ENCODE measurements at places on chromosomes 1 and 21.
A peak's percentile ranks its signal among the peaks of the same experiment; 100 is the strongest.

DNA sequence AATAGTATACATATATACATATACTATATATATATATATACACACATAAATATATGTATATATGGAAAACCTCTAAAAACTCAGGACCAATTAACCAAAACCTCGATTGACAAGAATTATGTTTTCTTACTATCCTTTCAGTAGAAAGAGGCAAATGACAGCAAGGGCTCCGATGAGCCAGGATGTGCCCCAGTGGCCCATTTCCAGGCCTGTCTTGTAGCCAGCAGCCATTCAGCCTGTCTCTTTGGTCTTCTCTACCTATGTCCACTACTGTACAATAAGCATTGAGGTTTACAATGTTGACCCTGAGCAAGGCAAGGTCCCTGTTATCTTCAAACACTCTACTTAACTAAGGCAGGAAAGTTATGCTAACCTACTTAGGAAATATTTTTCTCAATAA, 9.8 kb downstream of the KCNA2 start:
- no peak for DNase-seq

DNA sequence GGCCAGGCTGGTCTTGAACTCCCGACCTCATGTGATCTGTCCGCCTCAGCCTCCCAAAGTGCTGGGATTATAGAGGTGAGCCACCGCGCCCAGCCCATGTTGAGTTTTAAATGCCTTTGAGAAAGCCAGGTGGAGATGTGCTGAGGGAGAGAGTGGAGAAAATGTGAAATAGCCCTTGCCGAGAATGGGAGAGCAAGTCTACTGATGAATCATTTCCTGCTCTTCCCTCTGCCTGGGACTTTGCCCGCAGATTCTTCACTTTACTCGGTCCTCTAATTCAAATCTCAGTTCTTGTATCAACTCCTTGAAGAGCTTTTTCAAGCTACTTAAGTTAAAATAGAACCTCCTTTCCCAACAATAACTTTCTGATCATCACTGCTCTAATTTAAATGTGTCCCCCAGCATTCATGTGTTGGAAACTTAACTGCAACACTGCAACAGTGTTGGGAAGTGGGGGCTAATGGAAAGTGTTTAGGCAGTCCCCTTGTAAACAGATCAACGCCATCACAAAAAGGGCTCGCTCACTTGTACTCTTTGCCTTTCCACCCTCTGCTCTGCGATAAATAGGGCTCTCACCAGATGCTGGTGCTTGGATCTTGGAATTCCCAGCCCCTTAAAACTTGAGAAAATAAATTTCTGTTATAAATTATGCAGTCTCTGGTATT, 27.8 kb downstream of the OSBPL9 start:
- no peak for DNase-seq

- no peak for DNase-seq
Observed at GRCh38 chr1:54230507-54231339, 30.8 kb downstream of the MRPL37 start.

DNA sequence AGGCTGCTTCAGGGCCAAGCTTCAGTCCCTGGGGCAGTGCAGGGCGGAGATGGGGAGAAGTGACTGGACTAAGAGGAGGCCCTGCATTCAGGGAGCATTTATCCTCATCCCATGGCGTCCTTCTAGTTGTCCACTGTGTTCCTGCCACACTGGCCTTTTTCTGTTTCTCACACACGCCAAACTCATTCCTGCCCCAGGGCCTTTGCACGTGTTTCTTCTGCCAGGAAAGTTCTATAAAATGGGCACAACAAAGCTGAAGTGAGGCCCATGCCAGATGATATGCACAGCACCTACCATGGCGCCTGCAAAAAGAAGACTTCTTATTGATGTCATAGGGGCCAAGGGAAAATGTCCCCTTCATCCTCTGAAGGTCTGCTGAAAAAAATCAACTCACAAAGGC, 24.3 kb downstream of the MROH7 start:
- DNase-seq, result no peak

- no peak for DNase-seq
Observed at GRCh38 chr21:36747041-36747814, 48.3 kb downstream of the SIM2 start.

DNA sequence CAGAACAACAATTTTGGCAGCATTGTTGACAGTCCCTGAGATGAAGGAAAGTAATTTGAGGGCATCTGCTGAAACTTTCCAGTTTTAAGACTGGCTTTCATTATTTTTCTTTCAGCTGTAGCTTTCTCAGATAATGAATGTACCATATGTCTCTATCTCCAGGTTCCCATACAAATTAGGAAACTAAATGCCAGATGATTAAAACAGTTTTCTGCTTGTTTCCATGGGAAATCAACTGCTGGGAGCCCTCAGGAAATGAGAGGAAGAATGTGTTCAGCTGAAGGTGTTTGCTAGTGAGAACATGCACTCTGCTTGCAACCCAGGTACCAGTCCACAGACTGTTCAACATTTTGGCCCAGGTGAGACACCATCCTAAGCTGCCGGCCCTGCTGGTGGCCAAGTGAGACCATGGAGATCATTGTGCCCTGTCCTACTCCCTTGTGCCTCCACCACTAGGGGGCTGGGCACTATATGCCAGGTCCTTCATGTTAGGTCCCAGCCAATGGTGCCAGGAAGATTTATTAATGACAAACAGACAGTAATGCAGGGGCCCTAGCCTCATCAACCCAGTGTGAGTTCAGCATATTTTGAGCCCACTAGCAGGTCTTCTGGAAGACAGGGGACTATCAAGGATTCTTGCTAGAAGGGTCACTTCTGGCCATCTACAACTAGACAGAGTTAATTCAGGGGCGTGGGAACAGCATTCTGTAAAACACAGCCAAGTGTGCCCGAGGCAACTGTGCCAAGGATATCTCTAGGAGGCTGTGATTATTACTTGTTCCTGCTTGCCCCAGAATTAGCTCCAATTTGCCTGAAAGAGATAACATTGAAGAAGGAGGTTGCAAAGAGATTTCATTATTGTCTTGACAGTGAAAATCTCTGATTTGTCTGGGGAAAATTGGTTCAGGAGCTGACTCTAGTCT, 17.0 kb upstream of the LRRC8C start:
- peak; percentile 20 for DNase-seq

DNA sequence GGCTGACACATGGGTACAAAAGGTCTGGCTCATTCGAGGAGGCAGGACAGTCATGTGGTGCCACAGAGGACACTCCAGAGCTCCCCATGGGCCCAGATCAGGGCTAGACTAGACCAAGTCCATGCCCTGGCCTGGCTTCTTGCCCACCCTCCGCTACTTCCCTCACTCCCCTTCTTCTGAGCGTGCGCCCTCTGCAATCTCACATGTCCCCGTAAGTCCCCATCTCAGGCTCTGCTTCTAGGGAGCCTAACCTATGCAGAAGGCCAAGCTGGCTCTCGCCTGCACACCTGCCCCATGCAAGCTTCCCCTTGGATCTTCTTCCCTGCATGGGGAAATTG, 553.6 kb downstream of the PTPRU start:
- no peak for DNase-seq

Data from T-helper 2 cell (primary cell).